ENCODE measurements at places on chromosomes 7 and 10.

GRCh38 chr10:90051053-90051452, 349.7 kb downstream of the KIF20B start:
- DNase-seq = peak; percentile 17

DNA sequence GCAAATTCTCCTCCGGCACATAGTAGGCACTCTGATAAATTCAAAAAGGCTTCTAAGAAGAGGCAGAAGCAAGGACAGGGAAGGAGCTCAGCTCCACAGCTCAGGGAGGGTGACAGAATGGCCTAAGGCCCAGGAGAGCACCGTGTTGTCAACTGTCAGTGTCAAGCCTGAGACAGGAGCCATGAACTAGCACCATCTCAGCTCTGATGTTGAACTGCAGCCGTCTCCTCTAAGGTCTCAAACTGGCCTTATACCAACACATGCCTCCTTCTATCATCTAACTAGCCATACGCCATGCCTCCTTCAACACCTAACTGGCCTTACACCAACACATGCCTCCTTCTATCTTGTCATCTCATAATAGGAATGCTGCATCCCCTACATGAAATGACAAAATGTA, 73.0 kb downstream of the IGF2BP3 start:
- no peak for DNase-seq

DNA sequence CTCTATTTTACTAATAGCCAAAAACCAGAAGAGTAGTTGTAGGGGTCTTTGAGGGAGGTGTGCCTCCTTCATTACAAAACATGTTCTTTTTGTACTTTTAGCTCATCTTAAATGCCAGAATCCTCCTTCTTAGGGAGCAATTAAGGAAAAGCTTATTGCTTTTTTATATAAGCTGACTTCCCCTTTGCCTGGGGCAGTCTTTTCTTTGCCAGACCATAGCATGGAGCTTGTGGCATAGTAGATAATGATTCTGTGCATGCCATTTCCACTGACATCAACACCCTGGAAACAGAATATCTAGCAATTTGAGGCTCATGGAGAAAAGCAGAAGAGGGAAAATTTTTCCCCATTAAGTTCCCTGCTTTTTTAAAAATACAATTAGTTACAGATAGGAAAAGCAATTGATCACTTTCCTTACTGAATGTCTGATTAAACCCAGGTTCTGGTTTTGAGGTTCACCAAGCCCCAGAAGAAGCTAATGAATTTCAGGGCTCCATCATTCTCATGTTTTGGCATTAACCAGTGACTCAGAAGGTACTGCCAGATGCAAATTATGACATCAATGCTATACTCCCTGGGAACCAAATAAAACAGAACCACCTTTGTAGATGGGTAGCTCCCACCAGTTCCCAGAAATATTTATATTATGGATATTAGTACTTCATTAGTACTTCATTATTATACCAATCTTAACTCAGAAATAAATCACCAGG, 410.6 kb downstream of the KCNMA1 start:
- DNase-seq = no peak

- no peak for DNase-seq
These were observed 16.7 kb downstream of the FAM53B start for GRCh38 chr10:124727361-124727960.

GRCh38 chr7:22864855-22865601, 42.4 kb upstream of the TOMM7 start:
- no peak for DNase-seq

DNA sequence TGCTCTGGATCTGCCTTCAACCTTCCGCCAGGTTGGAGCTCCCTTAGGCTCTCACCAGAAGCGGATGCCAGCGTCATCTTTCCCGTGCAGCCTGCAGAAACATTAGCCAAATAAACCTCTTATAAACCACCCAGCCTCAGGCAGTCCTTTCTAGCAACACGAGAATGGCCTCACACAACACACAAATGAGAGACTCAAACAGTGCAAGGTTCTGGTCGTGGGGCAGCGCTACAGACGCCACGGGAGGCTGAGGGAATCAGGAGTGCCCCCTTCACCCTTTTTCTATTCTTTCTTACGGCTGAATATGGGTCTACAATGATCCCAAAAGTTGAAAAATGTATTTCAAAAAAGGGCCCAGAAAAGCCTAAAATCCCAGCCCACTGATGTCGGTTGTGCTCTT, 96.4 kb downstream of the FOXL3 start:
- no peak for DNase-seq

GRCh38 chr7:95905167-95905566, 132.8 kb downstream of the DYNC1I1 start:
- DNase-seq = no peak

DNA sequence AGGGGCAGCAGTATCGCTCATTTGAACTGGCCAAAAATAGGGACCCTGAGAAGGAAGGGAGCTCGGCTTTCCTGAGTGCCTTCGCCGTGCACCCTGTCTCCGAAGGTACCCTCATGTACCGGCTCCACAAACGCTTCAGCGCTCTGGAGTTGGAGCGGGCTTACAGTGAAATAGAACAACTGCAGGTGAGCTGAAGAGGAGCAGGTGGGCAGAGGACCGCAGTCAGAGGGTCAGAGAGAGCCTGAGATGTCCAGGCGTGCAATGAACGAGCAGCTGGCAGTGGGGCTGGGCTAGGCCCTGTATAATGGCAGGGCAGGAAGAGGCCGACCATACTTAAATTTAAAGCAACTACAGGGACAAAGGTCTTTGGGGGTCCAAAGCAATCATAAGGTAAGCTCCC, 4.1 kb downstream of the CHPF2 start:
- DNase-seq = no peak

- peak; percentile 18 for DNase-seq
These were observed 43.4 kb downstream of the ZNF117 start for GRCh38 chr7:64947252-64948000.

- DNase-seq = no peak
These were observed 108.3 kb downstream of the CPXM2 start for GRCh38 chr10:123783296-123783695.

DNA sequence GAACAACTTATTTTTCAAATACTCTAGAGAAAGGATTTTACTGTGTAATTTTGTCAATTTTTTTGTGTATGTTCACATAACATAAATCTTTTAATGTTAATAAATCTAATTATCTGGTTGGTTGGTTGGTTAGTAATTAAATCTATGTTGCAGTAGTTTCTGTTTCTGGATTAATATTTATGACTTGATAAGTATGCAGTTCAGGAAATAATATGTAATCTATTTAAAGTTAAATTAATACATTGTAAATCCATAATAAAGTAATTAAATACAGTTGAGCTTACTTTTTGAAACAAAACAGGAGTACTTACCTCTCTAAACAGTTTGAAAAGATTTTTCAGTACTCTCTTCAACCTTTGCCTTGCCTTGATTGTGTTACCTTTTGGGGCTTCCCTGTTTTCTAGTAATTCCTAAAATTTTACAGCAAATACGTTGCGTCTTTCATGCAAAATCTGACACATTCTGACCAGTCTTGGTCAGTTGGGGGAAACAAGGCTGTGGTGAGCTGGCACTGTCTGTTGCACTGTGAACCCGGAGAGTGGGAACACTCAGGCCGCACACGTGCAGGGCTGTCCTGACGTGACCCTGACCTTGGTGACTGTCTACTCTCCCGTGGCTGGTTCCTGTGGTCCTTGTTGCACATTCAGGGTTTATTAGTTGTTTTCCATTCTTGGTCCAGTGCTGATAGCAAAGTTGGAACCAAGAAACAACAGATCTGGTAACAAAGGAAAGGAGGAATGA, 45.6 kb upstream of the FGL2 start:
- no peak for DNase-seq

DNA sequence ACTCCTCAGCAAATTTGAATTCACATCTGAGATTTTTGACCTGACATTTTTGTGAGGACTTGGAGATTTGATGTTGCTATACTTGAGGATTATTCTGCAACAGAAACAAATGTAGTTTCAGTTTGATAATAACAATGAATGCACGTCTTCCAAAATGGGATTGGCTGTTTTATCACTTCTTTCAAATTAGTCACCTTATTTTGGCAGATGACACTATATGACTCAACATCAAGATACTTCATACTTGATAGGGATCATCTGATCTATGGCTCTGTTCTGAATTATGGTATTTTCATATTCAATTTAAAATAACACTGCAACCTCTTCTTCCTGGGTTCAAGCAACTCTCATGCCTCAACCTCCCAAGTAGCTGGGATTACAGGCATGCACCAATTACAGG, 24.2 kb downstream of the ARL5B start:
- DNase-seq = no peak

DNA sequence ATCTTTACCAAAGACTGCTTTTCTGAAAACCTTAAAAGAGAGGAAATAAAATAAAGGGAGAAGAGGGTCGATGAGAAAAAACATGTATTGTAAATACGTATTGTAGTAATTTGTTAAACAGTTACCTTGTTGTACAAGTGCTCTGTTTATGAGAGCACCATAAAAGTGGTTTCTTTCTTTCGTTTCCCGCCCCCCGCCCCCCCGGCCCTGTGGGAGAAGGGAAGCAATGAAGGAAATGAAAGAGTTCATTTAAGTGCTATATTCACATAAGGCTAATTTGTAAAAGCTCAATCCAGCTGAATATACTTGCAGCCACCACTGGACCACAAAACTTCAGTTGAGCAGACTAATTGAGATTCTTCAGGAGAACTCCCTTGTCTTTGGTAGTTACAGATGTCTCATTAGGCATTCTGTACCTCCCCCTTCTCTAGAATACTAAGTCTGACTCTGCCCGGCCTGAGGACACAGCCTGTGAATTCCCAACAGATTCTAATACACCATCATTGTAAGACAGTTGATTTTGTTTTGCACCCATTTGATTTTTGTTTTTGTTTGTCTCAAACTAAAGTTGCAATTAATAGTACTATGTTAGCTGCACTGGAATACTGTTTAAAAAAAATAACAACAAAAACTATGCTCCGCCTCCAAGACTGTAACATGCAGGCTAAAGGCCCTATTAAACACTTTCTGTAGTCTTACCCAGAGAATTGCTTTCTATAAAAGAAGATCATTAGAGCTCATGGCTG, 124.9 kb downstream of the ARHGAP12 start:
- DNase-seq = no peak

DNA sequence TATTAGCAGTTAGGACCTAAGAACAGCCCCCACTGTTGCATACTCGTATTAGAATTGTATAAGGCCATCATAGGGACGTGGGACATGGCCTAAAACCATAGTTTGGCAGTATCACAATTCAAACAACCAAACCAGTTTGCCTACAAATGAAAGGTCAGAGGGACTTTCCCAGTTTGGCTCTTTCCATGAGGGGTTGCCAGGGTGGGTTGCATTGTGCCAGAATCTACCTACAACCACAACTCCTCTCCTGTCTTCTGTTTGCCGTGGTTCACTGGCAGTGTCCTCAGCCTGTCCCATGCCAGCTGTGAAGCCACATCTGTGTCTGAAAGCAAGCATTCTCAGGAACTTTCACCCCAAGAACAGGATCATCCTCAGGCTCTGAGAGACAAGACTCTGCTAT, 44.5 kb downstream of the PIK3AP1 start:
- DNase-seq = no peak

GRCh38 chr7:81457852-81458522, 311.9 kb downstream of the HGF start:
- peak; percentile 88 for DNase-seq

GRCh38 chr10:28343987-28344895, 41.4 kb upstream of the MPP7 start:
- no peak for DNase-seq

DNA sequence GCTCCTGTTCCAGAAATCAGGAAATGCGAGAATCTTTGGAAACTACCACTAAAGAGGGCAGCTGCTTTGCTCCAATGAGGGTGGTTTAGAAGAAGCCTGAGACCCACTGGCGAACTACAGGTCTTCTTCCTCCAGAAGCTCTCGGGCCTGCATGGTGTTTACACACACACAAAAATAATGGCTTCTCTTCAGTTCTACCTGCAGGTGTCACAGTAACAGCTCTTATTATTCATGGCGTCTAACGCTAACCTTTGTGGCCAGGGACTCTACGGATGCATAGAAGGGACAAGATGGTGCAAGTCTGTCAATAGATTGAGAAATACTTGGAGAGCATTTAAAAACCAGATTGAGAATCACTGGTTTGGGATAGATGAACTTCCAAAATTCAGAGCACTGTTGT, 22.4 kb downstream of the GPR141 start:
- no peak for DNase-seq

- DNase-seq = no peak
These were observed 88.3 kb downstream of the PDE1C start for GRCh38 chr7:31981874-31982390.

- no peak for DNase-seq
These were observed 9.2 kb downstream of the RTKN2 start for GRCh38 chr10:62259456-62259855.

GRCh38 chr7:39624442-39624807, 1.1 kb downstream of the RALA start:
- DNase-seq = no peak

DNA sequence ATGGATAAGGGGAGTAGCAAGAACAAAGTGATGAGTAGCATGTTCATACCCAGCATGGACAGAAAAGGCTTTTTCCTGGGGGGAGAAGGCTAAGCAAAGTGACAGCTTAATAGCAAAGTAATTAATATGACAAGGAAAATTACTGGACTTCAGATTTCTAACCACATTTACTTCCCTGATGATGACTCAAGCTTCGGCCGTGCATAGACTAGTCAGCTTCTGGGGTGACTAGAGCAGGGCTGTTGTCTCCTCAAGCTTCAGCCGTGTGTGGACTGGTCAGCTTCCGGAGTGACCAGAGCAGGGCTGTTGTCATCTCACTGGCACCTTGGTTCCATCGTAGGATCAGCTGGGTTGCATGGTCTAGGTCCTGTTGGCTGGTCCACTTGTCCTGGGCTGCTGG, 2.1 kb upstream of the ZNF117 start:
- DNase-seq = no peak

DNA sequence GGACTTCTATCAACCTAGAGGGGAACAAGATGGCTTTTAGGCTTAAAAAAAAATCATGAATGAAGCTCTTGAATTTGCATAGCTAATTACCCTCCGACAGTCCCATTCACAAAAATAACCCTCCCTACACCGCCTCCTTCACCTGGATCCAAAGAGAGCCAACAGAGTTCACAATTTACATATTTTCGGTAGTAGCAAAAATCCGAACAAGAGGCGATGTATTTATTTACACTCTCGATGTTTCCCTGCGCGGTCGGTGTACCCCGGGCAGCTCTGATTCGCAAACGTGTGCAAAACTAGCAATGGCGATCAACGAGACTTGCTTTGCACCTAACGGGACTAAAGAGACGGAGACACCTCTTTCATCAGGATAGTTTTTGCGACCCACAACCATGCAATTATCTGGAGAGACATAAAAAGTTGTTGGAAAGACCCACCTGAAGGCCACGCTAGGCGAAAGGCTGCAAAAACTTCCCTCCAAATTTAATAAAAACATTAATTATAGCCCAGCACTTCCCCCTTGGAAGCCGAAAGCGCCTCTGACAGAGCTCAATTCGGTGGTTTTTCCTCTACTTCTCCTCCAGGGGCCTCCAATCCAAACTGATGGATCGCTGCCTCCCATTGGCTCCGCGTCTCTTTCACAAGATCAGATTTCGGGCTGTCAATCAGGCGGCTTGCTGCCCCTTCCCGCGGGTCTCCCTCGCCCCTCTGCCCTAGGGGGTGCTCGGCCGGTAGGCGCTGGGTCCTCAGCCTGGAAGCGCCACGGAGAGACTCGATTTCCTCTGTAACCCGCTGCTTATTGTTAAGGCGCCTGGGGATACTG, at the start of gene ETV1:
ETV1 (minus strand) TSS at position 541 of the 823 bp plus-strand sequence. CDS start 614 bp downstream, outside the sequence.
- DNase-seq = peak; percentile 71

All from DMS79 treated with DMSO at 0.1 percent for 48 hours (cell line).